SW 1271 (cell line): ENCODE measurements at places on chromosomes 6 and 20.

DNA sequence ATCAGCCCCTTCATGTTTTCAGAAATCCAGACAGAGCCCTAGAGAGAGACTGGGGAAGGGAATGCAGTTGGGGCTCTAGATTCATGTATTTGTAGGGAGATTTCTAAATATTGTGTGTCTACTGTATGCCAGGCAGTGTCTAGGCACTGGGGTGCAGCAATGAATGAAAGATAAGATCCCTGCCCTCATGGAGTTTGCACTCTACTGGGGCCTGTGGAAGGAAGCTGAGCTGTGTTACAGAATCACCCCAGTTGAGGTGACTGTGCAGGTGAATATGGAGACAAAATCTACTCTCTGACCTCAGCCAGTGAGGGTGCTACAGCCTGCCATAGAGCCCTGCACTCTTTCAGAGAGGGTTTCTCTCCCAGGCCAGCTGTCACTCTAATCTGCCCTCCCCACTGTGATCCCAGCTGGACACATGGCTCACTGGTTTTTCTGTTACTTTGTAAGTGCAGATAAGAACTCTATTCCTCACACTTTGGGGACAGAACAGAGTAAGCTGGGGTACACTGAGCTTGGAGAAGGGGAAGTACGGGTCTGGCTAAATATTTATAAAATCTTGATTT is 69.2 kb upstream of the E2F3 start:
- DNase-seq: no peak

GRCh38 chr6:157982102-157982562 is 469 bp downstream of the SYNJ2 start:
- no peak for DNase-seq

DNA sequence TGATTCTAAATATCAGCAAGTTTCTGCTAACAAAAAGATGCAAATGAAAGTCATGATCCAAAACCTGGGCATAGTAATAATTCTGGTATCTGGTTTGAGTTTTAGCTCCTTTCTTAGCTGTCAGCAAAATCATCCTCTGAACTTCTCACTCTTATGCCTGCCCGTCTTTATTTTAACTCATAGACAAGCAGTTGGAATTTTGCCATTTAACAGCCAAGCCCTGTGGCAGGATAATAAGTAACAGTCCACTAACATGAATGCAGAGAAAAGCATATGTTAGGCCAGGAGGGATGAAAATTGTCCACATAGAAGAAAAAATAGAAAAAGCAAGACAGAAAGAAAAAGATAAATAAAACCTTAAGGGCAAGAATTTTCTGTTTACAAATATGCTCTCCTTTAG is 170.0 kb upstream of the LAMA2 start:
- DNase-seq: no peak

DNA sequence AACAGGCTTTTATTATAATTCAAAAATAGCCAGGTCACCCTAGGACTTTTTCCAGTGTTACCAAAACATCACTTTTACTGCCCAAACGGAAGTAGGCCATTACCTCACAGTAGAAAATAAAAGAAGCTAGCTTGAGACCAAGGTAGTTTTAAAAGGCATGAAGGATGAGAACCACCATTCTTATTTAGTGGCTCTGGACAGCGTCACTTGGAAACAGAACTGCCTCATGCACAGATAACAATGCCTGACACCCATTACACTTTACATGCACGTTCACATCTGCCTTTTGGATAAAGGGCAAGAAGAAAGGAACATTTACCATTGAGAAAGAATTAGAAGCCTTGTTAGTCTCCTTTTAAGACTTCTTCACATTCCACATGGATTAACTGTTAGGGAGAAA is 1.9 kb upstream of the PAQR8 start:
- no peak for DNase-seq

DNA sequence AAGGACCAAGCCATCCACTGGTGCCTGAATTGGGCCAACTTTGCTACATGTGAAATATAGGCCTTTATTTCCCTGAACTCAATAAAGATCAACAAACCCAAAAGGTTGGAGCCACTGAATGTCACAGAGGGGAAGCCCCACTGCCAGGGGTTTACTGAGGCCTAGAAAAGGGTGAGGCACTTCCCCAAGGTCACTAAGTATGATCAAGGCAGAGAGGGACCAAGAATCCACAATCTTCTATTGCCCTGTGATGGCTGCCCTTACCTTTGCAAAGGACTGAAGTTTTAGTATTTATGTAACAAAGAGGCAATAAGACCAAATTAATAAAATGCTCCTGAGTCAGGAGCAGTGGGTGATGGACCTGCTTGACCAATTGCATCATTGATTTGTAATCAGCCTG is 18.0 kb downstream of the TREM1 start:
- no peak for DNase-seq

DNA sequence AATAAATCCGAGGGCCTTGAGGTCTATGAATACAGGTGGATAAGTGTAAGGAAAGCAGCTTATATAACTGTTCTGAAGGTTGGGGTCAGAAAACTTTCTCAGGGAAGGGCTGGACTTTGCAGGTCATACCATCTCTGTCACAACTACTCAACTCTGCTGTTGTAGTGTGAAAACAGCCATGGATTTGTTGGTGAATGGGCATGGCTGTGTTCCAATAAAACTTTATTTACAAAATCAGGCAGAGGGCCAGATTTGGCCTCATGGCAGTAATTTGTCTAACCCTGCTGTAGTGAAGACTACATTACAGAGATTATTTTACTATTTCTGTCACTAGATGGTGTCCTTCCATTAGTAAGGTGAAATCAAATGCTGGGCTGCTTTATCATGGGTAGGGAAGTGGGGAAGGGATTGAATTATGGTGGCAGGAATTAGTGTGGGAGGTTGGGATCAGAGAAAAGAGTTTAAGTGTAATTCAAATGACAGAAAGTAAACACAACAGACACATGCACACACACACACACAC is 409.6 kb upstream of the CHD6 start:
- DNase-seq: no peak
